ENCODE measurements at places on chromosomes 5 and 9.

DNA sequence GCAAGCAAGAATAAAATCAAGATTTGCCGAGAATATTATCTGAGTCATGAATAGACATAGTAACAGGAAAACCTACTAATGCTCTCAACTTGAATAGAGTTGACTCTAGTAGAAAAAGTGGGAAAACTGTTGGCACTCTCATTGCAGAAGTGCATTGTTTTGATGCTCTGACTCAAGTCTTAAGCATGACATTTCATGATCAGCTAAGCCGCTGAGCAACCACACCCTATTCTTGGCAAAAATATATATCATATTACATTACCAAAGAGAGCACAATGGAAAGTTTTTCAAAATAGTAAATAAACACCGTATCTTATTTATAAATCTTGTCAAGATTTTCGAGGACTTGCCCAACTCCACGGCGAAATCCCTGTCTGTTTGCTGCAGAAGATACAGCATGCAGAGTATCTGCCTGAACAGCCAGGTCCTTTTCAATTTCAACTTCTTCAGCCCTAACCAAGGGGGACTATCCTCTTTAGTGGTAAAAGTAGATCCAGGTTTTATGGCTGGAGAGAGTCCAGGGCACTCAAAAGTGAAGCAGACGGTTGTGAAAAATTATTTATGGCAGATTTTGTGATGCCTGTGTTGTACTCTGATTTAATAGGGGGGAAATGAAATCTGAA, 13.9 kb upstream of the ADAMTSL1 start:
- no peak for DNase-seq

DNA sequence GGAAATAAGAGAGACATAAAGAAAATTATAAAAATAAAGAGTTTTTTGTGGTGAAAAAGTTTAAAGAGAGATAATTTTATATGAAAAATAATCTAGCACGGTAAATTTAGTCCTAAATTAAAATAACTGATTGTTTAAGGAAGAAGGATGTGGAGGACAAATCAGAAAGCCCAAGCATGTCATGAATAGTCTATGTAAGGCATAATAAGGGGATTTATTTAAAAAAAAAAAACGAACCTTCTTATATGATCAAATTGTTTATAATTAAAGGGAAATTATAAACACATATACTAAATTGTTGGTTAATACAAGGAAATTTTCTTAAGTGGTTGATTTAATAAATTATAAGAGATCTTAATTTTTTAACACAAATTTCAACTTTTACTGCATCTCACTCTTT, 551.8 kb upstream of the TYRP1 start:
- DNase-seq: no peak

DNA sequence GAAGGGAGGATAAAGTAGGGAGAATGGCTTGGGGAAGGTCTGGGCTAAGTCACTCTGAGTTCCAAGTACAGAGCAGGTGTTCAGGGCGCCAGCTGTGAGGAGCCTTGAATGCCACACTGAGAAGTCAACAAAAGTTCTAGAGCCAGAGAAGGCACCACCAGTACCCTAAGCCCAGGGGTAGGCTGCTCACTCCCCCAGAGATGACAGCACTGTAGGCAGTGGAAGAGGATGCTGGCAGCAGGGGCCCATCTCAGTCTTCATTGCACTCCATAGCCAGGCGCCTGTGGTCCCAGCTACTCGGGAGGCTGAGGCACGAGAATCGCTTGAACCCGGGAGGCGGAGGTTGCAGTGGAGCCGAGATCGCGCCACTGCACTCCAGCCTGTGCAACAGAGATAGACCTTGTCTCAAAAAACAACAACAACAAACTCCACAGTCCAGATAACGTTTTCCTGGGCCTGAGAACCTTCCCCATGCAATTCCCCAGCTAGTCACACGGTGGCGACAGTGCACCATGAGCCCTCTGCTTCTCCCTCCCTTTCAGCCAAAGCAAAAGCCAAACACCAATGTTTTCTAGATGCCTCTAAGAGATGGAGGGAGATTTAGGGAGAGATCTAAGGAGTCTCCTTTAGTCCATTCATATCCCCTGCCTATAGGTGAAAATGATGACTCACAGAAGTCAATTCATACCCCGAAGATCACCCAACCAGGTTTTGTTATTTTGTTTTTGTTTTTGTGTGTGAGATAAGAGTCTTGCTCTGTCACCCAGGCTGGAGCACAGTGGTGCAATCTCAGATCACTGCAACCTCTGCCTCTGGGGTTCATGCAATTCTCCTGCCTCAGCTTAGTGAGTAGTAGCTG, 19.8 kb upstream of the NSD1 start:
- DNase-seq: peak; percentile 91

DNA sequence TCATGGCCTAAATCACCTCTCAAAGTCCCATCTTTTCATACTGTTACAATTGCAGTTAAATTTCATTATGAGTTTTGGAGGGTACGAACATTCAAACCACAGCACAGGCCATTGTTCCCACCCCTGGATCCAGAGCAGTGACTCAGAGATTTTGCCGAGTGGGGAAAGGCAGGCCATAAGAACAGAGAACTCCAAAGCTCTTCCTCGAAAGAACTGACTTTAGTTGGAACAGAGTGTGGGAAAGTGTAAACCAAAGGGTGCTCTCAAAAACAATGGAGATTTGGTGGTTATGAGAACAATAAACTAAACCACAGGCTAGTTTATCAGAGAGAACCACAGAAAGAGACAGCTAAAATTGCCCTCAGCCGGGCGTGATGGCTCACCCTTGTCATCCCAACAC, 19.4 kb upstream of the GRPEL2 start:
- DNase-seq: no peak

GRCh38 chr9:131951905-131952304, 127.8 kb downstream of the MED27 start:
- no peak for DNase-seq

GRCh38 chr5:174338185-174339010, 292.9 kb downstream of the NSG2 start:
- no peak for DNase-seq

DNA sequence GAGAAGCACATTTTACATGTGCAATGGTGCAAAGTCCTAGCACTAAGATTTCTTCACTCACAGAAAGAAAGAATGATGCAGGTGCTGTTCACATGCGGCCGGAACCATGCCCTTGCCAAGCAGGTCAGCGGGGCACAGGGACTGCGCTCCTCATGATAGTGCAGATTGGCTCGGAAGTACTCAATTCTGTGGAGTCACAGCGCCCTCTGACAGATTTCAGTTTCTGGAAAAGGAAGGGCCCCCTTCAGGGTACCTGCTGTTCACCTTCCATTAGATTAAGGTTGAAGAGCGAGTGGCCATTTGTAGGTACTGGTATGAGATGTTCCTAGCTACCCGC, 75.7 kb downstream of the TMC1 start:
- DNase-seq: no peak

DNA sequence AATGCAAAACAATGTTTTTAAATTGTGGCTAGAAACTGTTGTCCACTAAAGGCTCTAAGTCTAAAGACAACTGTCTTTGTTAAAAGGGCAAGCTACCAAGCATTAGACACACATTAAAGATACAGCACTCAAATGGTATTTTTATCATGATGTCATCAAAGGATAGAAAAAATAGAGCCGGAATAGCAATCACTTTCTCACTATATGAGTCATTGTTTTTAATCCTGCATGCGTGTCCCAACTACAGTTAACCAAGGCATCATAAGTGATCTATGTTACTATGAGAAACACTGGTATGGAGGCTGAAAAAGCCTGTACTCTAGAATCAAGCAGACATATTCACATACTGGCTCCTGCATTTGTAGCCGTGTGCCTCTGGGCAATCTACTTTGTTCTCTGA, 1.9 kb upstream of the PJA2 start:
- no peak for DNase-seq

GRCh38 chr5:167177736-167178135, 1113.7 kb upstream of the WWC1 start:
- DNase-seq: no peak

- DNase-seq: no peak
Observed at GRCh38 chr5:133147411-133147810, 95.6 kb downstream of the HSPA4 start.

- DNase-seq: no peak
Observed at GRCh38 chr9:2193552-2193951, 178.4 kb downstream of the SMARCA2 start.

GRCh38 chr5:132714456-132715307, 22.7 kb downstream of the KIF3A start:
- no peak for DNase-seq

GRCh38 chr9:79974806-79975422, 403.1 kb downstream of the TLE4 start:
- no peak for DNase-seq

GRCh38 chr5:123997064-123997461, 485.1 kb downstream of the CSNK1G3 start:
- no peak for DNase-seq

- DNase-seq: no peak
Observed at GRCh38 chr5:133384120-133384855, 228.1 kb downstream of the FSTL4 start.

- DNase-seq: no peak
Observed at GRCh38 chr9:92616199-92616641, 53.7 kb downstream of the IPPK start.

DNA sequence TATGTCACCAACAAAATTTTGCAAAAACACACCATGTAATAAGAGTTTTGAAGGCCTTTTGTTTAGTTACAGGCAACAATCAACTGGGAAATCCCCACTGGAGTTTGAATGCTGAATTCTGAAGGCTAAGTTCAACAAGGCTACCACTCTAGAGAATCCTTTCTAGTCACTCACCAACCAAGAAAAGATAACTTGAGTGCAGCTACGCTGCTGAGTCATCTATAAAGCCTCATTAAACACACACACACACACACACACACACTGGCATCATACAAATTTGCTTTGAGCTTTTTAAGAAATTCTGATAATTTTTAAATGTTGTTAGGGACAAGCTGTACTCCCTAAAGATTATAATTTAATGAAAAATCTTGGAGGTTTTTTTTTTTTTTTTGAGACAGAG, 219.6 kb downstream of the DENND1A start:
- DNase-seq: no peak

DNA sequence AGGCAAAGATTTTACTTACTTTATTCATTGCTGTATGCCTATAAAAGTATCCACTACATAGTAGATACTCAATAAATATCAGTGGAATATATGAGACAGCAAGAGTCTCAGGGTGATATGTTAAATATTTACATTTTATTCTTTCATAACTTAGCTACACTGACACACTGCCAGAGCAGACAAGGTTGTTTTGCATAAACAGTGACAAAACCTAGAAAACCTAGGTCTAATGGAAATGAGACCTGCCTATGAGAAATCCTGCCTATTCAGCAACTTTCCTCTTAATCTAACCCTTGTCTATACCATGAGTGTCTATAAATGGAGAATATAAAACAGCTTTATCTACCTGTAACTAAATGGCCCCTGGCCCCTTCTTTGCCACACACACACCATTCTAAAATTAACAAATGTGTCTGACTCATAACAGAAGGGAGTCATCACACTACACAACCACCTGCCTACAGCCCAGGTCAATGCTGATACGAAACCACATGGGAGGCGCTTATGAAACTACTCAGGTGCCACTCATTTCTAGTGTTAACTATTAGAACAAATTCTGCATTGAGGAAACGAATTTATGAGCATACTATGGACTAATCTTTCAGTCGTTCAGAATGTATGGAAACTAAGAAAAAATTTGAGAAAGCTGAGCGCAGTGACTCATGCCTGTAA, 60.3 kb downstream of the UBAP2 start:
- peak; percentile 77 for DNase-seq

DNA sequence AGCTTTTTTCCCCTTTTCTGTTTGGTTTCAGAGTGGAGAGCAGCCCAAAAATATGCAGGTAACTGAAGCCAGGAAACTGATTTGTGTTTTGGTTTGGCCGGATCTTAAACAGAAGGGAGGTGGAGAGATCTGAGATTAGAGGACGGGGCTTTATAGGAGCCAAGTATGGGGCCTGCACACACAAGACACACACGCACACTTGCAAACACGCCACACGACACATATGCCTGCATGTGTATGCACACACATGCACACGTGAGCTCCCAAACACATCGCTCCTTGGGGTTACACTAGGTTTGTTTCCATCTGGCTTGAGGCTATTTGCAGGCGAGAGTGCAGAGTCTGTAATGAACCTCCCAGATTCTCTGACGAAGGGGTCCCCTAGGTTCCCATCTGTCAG, 18.3 kb downstream of the BTNL9 start:
- no peak for DNase-seq

DNA sequence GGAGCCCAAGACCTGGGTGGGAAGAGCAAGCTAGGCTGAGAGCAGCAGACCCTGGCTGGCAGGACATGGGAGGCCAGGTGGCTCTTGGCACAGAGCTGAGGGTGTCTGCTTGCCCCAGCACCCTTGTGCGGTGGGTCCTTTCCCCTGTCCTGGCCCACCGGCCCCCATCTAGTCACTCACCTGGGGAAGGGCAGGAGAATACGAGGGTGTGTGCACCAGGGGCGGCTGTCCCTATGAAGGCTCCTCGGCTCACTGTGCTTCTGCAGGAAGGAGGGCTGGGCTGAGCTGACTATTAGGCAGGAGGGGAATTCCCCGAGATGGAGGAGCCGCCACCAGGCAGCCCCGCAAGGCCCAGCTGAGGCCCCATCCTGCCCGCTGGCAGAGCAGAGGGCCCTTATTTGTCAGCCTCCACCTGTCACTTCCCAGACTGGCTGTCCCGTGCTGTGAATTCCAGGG, 6.1 kb upstream of the TNIP1 start:
- DNase-seq: peak; percentile 82

GRCh38 chr9:126421567-126422428, 95.2 kb downstream of the MVB12B start:
- no peak for DNase-seq

GRCh38 chr9:28293369-28294090, 720.2 kb upstream of the C9orf72 start:
- no peak for DNase-seq

- no peak for DNase-seq
Observed at GRCh38 chr5:116361171-116361967, 213.3 kb downstream of the SEMA6A start.

GRCh38 chr5:128338649-128339048, 199.4 kb downstream of the FBN2 start:
- no peak for DNase-seq

DNA sequence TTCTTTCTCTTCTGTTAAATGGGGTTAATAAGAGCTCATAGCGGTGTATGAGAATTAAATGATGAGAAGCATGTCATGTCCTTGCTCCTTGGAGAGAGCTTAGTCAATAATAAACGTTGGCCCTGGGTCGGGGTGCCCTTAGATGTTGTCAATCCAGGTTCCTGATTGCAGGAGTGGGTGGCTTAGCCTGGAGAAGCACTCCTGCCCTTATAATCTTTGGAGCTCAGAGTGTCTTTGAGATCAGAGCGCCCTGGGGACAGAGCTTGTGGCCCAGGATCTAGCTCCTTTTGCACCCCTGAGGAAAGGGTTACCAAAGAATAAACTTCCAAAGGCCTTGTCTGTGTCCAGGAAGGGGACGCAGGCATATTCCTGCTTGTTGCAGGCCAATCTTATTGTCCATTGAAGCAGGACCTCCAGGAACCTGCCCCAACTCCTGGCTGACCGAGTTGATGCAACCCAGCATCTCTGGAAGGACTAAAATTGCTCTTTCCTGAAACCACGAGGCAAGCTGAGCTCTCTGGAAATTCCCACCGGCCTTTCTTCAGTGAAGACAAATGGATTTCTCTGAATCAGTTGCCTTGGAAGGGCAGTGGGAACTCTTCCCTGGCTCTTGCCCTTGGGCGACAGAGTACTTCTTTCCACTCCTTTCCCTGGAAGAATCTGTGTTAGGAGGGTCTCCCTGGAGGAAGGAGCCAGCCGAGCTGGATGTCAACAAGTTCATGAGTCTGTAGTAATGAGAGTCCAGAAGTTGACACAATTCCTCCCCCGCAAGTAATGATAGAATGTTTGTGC, 6.4 kb upstream of the AMBP start:
- no peak for DNase-seq

GRCh38 chr9:130443840-130444492, 795 bp upstream of the ASS1 start:
- no peak for DNase-seq
